ENCODE measurements at places on chromosomes 3 and 15.

DNA sequence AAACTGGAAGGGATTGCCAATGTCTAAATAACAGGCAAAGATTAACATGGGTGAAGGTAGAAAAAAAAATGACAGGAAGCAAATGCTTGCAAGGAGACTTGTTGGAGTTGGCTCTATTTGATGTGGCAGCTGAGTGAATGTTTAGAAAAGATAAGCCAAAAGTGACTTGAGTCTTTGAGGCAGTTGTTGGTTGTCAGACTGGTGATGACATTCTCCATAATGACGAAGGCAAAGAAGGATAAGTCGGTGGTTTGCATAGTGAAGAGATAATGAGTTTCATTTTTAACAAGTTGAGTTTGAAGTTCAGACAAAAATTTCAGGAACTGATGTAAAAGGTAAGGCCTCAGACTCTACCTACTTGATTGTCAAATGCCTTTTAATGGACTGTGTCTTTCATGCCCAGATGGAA lies 704.1 kb upstream of the SGO1 start:
- DNase-seq = no peak

GRCh38 chr15:67826717-67827561 lies 1.6 kb downstream of the SKOR1 start:
- DNase-seq = no peak

DNA sequence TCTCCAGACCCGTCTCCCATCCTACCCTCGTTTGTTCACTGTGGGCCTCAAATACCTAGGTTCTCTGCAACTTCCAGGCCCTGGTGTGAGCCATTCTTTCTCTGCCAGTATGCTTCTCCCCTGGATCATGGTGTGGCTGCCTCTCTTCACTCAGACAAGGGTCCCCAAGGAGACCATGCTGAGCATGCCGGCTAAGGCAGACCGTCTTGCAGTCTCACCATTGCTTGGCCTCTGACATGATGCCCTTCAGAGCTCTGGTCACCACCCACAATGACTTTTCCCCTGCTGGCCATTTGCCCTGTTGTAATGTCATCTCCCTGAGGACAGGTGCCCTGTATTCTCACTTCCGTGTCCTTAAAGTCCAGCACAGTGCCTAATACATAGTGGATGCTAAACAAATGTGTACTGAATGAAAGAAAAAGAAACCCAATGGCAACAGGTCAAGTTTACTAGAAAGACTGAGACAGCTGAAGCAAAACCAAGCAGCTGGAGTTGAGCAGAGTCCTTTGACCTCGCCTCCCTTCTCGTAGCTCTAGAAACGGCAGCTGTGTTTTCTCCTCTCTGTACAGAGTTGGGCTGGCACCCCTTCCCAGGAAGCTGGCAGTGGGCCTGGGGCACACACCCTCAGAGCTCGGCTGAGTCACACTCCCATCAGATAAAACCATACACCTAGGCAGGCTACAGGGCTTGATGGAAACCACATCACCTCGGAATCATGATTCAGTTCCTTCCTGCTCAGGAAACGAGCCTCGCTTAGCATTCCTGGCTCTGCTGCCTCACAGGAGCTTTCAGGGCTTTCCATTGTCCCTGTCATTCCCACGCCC lies 8.6 kb downstream of the TLR9 start:
- DNase-seq = no peak

DNA sequence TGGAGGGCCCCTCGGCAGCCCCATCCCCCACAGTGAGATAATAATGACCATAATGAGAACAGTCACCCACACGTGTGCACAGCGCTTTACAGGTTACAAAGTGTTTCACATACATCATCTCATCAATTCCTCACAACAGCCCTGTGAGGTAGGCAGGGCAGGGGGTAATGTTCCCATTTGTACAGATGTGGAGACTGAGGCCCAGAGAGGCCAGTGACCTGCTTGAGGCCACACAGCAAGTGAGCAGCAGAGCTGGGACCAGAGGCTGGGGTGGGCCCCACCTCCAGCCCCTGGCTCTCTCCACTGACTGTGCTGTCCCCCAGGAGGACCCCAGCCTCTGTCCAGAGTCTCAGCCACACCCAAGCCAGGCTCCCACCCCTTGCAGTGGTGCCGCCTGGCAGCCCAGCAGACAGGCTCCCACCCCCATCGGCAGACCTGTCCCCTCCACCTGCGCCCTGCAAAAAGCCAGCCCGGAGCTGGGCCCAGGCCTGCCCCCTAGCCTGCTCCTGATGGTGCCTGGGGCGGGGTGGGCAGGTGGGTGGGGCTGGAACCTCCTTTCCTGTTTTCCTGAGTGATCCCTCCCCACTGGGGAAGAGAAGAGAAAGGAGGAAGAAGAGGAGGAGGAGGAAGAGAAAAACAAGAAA lies 19.6 kb downstream of the LINGO1 start:
- DNase-seq = no peak

GRCh38 chr15:64571857-64572291 lies 111.5 kb downstream of the ZNF609 start:
- peak; percentile 82 for DNase-seq

DNA sequence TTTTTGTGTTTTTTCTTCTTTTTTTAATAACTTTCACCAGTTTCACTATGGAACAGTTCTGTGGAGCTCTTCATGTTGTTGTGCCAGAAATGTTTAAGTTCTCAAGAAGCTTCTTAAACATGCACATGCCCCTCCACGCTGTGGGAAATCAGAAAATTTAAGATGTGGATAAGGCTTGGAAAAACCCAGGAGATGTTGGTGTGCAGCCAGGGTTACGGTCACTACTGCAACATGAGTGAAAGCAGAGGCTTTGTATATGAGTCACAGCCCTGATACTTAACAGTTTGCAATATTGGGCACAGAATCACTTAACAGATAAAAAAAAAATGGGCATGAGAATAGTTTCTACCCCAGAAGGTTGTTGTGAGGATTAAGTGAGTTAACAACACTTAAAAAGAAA lies 399.9 kb downstream of the LRTM1 start:
- no peak for DNase-seq

GRCh38 chr3:28651159-28651558 lies 302.5 kb upstream of the AZI2 start:
- no peak for DNase-seq

DNA sequence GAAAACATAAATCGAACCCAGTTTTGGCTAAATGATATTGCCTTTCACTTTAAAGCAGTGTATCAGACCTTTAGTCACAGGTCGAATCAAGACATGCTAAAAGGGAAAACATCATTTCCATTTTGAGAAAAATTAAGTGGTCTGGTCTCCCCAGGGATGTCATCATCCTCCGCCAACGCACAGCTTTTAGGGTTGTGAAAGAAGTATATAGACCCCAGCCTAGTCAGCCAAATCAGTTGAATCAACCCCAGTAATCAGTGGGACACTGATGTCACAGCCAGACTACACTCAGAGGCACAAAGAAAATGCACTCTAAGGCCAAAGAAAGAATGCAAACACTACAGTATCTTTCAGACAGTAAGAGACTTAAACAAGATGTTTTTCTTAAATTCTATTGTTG lies 187.4 kb downstream of the ZIC4 start:
- no peak for DNase-seq

GRCh38 chr15:57947781-57948180 lies 117.7 kb downstream of the ALDH1A2 start:
- DNase-seq = no peak

DNA sequence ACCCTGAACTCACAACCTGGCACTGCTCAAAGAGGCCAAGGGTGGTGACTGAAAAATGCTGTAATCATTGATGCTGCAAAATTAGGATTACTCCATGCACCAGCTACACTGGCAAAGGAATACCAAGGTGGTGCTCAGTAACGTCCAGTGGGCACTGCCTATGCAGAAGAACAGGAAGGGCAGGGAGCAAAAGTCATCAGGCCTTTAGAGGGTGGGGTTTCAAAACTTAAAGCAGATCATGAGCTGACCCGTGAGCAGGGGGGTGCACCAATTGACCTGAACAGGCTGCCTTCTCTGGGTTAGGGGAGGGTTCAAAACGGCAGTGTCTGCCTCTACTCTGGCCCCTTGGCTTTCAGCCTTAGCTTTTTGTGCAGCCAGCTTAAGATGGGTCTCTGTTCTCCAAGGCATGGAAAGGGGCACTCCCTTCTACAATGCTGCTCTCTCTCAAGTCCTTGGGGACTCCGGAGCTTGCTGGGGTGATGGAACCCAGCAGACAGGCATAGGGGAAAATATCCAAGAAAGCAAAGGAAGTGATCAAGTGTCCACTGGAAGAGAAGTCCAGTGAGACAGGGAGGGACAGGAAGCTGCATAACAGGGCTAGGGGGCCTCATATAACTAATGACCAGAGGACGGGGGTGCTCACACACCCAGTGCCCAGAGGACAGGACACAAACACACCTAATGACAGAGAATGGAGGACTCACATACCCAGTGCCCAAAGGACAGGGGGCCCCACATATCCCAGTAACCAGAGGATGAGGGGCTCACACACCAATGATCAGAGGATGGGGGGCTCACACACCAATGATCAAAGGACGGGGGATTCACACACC lies 11.4 kb downstream of the RAB6B start:
- DNase-seq = no peak

DNA sequence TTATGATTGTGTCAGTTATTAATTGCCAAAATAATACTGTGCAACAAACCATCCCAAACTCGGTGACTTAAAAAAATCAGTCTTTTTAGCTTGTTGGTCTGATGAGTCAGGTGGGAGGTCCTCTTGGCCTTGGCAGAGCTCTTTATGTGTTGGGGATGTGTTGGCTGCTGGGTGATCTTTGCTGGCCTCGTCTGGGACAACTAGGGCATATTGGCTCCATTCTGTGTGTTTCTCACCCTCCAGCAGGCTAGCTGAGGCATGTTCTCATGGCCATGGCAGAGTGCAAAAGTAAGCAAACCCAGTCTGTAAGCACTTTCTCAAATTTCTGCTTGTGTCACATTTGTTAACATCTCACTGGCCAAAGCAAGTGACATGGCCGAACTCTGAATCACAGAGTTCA lies 251.6 kb downstream of the RPLP1 start:
- no peak for DNase-seq

GRCh38 chr15:31346367-31347066 lies 19.9 kb downstream of the KLF13 start:
- DNase-seq = no peak

DNA sequence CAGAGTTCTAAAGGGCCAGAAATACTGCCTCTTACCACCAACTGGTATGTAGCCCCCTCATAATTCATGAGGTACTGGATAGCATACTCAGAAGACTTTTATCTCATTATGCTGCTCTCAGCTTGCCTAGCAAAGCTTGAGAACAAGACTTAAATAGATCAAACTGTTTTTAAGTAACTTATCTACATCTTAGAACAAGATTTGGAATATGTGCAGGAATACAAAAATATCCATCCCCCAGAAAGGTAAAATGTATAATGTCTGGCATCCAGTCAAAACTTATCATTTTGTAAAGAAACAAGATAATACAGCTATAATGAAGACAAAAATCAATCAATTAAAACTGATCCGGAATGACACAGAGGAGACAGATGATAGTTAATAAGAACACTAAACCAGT lies 400.4 kb upstream of the TGFBR2 start:
- DNase-seq = no peak

GRCh38 chr3:77068808-77069207 lies 28.9 kb downstream of the ROBO2 start:
- DNase-seq = no peak

DNA sequence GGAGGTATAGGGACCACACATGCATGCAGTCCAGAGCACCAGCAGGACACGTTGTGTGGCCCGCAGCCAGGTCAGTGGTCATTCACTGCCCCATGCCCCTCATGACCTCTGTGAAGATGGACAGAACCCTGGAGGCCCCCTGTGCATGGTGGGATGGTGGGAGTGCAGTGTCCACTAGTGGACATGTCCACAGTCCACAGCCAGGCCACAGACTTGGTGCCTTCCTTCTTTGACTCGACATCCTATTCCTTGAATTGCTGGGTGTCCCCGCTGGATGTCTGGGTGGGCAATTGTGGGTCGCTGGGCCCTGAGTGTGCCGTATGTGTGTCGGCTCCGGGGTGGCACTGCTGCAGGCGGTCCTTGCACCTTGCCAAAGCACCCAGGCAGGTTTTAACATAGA lies 35.7 kb downstream of the KLF15 start:
- DNase-seq = no peak

- DNase-seq = no peak
Observed at GRCh38 chr3:115709931-115710330, 86.6 kb downstream of the GAP43 start.

- peak; percentile 67 for DNase-seq
Observed at GRCh38 chr3:9934235-9934621, 594 bp downstream of the CRELD1 start.

DNA sequence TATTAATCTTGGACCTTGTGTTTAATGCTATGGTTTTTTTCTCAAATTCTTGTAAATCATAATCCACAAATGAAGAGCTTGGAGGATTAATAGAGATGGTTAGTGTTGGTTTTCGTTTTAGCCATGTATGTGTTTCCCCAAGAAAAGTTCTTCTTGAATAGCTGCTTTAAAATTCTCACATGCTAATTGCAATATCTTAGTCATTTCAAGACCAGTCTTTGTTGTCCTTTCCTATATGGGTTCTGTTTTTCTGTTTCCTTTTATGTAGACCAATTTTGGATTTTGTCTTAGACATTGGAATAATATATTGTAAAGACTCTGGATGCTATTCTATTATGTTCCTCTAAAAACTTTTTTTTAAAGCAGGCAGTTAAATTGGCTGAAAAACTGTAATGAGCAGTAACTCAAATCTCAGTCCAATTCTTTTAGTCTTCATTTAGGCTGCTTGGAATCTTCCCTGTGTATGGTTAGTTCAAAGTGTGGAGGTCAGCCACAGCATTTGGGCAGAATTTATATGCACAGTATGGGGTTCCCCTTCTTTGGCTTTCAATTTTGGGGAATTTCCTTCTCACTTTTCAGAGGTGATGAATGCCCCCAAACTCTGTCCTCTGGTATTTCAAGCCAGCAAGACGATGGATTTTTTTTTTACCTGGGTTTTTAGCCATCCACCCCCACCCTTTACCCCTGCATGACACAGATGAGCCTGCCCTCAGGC lies 39.1 kb upstream of the DNAJC13 start:
- DNase-seq = no peak

DNA sequence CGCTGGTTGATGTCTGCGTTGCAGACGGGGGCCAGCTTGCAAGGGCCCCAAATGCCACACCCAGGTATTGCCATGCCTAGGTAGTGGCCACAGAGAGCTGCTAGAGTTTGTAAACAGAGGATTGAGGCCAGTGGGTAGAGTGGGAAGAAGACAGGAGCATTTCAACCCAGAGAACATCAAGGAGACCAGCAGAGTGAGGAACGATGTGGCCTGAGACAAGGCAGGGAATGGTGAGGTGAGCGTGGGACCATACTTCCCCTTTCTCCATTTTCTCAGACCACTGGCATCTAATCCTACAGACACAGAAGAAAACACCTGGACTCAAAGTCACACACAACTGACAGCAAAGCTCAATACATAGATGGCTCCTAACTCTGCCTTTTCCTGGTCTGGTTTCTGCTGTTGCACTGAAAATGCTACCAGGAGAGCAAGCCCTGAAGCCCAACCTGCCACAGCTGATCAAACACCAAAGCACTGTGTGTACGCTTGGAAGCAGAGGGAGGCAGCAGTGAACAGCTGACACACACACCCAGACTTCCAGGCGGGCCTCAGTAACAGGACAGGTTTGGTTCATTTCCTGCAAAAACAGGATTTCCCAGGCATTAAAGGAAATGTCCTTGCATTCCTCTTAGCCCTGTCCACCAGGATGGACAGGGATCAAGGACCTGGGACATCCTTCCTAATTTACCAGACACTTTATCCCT lies 1.6 kb downstream of the FAM174B start:
- no peak for DNase-seq

GRCh38 chr3:168497741-168498140 lies 402.0 kb upstream of the GOLIM4 start:
- no peak for DNase-seq

- DNase-seq = no peak
Observed at GRCh38 chr15:47872869-47873432, 155.6 kb downstream of the SEMA6D start.

Measured in Karpas-422 (cell line).